ENCODE measurements at places on chromosomes 11 and 22.

DNA sequence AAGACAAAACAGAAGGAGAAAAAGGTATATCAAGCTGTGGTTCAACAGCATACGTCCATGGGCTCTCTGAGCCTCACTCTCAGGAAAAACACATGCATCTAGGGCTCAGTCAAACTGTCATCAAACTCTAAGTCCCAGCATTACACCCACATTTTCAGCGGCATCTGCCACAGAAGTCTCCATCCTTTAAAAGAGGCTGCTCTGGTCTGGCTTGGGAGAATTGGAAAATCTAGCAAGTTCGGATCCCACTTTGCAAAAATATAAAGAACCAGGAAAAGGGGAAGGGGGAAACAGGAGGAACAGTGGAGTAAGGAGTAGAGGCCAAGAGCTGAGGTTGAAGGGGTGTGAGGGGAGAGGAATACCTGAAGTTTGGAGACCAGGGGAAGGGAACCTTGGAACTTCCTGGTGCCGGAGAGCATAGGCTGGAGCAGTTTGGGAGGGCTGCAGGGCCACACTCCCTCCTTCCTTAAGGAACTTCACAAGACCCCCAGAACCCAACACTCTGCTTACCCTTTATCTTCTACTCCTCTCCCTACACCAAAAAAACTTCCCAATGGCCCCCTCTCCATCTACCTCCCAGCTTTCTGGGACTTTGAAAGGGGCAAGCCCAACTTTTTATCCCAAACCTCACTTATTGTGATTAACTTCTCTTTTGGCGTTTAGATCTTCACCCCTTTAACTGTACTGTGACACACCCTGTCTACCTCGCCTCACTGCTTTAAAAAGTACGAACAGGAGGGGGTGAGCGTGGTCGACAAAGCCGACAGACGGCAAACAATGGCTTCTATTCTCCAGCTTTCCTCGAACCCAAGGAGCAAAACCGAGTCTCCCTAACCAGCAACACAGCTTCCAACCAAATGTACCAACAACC lies 4.0 kb downstream of the PAX6 start:
- no peak for DNase-seq

DNA sequence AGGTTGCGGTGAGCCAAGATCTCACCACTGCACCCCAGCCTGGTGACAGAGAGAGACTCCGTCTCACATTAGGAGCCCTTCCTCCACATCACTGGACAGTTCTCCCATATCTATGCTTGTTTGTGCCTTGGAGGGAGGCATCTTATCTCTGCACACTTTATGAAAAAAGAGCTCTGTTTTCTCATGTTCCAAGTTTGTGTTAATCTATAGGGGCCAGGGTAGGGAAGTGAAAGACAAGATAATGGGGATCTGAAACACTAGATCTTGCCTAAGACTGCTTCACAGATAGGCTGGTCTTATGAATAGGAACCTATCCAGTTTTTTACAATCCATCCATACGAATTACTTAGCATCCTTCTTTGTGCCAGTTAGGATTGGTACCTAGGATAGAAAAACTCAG lies 17.1 kb downstream of the OR6Q1 start:
- DNase-seq = no peak

GRCh38 chr11:134398644-134399292 lies 13.3 kb downstream of the B3GAT1 start:
- no peak for DNase-seq

DNA sequence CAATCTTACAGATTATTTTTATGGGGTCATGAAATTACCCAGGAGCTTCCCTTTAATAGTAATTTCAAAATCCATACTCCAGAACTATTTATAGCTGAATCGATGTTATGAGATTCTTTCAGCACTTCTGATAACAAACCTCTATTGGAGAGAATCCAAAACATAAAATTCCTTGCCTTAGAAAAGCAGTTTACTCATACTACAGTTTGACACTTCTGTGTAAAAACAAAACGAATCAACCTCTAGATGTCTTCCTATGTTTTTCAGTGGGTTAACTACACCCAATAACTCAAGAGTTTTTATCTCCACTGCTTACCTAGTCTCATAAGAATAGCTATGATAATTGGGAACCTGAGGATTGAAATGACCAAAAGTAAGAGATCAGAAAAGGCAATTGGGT lies 35.6 kb downstream of the KIF18A start:
- no peak for DNase-seq

- DNase-seq = no peak
Measured at GRCh38 chr11:113494021-113494420, 18.8 kb upstream of the DRD2 start.

Measured in activated naive CD4-positive, alpha-beta T cell treated with anti-CD3 and anti-CD28 coated beads, Interleukin-2, amount 50 U/mL, for 72 hours (primary cell).